ENCODE measurements at places on chromosomes 3 and 15. TPM values are rescaled to one million over a fixed set of nuclear protein-coding genes. Genes with fewer than 3 reads are reported as not detected.
A peak's percentile ranks its signal among the peaks of the same experiment; 100 is the strongest.

Gene LRRC49
- 35.3 TPM for total RNA-seq

DNA sequence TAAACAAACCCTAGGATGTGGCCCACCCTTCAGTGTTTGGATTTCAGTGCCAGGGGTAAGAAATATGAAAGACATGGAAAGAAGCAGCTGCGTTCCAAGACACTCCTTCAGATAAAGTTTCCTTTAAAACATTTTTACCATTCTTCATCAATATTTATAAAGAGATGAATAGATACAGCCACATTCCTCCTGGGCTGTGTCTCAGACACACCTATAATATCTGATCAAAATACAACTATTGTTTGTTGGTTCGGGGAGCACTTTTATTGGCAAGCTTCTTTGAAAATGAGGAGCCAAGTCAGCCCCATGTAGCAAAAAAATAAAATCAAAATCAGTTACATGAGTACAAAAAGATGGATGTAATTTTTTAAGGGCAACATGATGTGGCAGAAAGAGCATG lies 53.2 kb downstream of the RPL22L1 start:
- no peak for DNase-seq

Gene ZNF385D
- total RNA-seq: 46.2 TPM

DNA sequence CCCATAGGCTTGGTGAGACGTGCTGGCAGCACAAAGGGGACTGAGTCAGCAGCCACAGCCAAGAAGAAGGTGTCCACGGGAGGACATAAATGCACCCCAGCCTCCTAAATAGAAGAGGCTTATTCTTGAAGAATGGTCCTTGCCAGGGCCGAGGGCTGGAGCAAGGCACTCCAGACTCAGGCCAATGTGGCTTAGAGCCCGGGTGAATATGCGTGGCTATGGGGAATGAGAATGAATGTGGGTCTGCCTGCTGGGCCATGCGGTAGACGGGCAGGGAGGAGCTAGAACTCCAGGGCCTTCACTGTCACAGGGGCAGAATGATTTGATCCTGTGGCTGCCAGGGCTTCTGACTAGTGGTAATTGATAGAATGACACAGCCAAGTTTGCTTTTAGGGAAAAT lies 34.0 kb downstream of the DHX30 start:
- no peak for DNase-seq

Gene RPUSD3
- 14.4 TPM for total RNA-seq

DNA sequence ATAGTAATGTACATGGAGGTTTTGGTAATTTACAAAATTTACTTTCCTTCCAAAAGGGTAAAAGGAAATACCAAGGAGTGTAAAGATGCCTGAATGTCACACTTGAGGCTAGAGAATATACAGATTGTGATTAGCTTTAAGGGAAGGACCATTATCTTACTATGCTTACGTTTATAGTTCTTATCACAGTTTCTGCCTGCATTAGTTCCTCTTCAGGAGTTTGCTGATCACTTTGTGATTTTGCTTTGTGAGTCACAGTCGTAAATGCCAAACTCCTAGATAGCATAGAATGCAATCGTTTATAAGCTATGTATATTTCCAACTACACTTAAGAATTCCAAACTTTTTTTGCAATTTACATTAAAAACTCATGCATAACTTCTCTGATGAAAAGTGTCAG lies 1034.6 kb downstream of the DIPK2A start:
- no peak for DNase-seq

GRCh38 chr3:84110787-84111186 lies 848.0 kb upstream of the CADM2 start:
- DNase-seq: no peak

Gene IQCB1
- total RNA-seq: 41.1 TPM

DNA sequence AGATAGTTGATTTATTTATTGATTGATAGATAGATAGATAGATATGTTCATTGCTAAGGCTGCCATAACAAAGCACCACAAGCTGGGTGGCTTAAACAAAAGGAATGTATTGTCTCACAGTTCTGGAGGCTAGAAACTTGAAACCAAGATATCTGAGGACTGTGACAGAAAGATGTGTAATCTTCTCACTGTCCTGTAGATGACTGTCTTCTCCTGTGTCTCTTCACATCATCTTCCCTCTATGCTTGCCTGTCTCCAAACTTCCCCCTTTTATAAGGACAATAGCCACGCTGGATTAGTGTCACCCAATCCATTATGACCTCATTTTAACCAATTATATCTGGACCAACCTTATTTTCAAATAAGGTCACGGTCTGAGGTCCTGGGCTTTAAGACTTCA lies 40.9 kb downstream of the GNB4 start:
- DNase-seq: no peak

DNA sequence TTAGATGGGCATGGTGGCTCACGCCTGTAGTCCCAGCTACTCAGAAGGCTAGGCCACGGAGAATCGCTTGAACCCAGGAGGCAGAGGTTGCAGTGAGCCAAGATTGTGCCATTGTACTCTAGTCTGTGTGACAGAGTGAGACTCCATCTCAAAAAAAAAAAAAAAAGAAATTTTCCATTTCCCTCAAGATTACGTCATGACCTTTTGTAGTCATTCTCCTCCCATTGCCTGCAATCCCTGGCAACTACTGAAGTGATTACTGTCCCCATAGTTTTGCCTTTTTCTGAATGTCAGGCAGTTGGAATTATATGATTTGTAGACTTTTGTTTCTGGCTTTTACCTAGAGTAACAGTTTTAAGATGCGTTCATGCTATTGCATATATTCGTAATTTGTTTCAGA lies 28.0 kb downstream of the WDR76 start:
- no peak for DNase-seq

GRCh38 chr3:49805897-49806701 lies 3.0 kb downstream of the INKA1 start:
- DNase-seq: peak; percentile 82

- DNase-seq: no peak
Observed at GRCh38 chr15:88509964-88510363, 36.5 kb downstream of the DET1 start.

- DNase-seq: no peak
Observed at GRCh38 chr3:9056581-9056980, 93.3 kb upstream of the RAD18 start.

DNA sequence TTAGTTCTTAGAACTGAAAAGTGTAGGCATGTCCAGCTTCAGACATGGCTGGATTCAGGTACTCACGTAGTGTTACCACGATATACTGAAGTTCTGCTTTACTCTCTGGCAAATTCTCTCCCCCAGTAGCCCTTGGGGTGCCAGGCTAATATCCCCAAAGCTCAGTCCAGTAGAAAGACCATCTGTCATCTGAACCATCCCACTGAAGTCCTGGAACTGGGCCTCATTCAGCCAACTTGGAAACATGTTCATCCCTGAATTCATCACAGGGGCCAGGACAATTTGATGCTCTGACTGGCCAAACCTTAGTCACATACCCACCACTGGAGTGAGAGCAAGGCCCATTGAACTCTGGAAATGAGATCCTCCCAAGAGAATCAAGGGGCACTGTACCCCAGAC lies 8.2 kb downstream of the EFCC1 start:
- no peak for DNase-seq

Gene TRAK1
- total RNA-seq: 66.0 TPM

DNA sequence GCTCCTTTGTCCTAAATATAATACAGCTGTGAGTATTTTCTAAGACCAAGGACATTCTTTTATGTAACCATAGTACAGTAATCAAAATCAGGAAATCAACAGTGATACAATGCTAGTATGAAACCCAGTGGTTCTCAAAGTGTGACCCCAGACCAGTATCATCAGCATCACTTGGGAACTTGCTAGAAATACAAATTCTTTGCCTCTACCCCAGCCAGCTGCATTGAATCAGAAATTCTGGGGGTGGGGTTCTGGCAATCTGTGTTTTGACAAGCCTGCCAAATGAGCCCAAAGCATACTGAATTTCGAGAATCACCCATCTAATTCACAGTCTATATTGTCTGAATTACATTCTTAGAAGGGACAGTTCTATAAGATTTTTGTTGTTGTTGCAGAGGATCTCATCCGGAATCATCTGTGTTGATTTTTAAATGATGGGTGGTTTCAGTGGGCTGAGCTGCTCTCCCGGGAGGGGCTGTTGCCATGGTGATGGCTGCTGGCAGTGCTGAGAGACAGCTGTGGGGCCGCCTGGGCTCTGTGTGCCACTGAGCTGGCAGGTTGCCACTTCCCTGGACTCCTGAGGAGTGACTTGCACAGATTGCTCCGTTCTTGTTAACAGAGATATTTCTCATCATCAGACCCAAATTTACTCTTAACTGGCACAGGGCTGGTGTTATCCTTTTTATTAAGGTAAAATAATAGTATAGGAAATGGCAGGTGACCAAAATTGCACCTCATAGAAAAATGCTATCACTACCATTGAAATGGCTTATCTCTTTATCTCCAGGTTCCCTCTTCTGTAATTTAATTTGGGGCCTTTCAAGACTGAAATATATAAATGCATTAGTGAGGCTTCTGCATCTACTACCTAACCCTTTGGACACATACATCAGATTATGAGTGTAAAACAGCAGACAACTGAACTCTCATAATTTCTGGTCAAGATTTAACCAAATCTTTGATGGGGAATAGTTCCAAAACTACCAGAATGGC lies 56.5 kb downstream of the NEK11 start:
- DNase-seq: peak; percentile 21

- no peak for DNase-seq
Observed at GRCh38 chr3:172170073-172170709, 130.8 kb downstream of the FNDC3B start.

- DNase-seq: no peak
Observed at GRCh38 chr3:179037351-179037750, 34.3 kb downstream of the ZMAT3 start.

GRCh38 chr3:197782230-197782629 lies 8.8 kb upstream of the LRCH3 start:
- no peak for DNase-seq

Gene TLR9
- 0.11 TPM for total RNA-seq

Gene DGKG
- 9.3 TPM for total RNA-seq
